ENCODE measurements at places on chromosomes 7 and 10.

- DNase-seq, result no peak
These were observed 176.0 kb upstream of the SVIL start for GRCh38 chr10:29810816-29811215.

DNA sequence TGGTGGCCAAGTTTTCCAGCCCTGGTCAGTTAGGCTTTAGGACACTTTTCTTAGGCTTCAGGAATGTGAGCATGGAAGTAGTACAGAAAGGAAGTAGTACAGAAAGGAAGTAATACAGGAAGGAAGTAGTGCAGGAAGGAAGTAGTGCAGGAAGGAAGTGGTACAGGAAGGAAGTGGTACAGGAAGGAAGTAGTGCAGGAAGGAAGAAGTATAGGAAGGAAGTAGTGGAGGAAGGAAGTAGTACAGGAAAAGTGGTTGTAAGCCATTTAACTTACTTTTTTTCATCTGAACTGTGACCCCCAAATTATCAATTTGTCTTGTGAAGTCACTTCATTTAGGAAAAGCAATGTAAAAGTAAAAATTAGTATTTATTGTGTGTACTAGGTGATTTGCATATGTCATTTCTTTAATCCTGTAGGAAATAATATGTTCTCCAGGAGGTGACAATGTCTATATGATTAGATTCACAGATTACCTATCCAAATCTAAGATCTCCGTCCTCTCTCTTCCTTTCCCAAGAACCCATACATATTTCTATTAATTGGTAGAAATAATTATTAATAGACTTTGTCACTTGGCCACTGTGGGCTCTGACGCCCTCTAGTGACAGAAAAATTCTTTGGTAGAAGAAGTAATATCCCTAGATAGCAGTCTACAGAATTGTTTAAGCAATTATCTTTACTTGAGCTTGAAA, 3.9 kb upstream of the FAS start:
- DNase-seq, result no peak

GRCh38 chr7:1225441-1226185, 7.1 kb upstream of the UNCX start:
- DNase-seq, result peak; percentile 30

- DNase-seq, result no peak
These were observed 291.5 kb upstream of the NFE2L3 start for GRCh38 chr7:25860275-25861163.

Data from stimulated activated CD8-positive, alpha-beta memory T cell treated with anti-CD3 and anti-CD28 coated beads, Interleukin-12 subunit alpha, Interleukin-12 subunit beta, amount 100 ng/mL, for 1 hour (primary cell).